Regular cardiac myocyte (primary cell): ENCODE measurements at places on chromosomes 11 and 22. TPM values are rescaled to one million over a fixed set of nuclear protein-coding genes. Genes with fewer than 3 reads are reported as not detected.

The LINC01488 gene
- total RNA-seq, result under 0.01 TPM in 1 of 2 replicates, not detected in the other

The TTC36 gene
- total RNA-seq, result 0.58 and 1.7 TPM in 2 replicates

The MS4A12 gene
- total RNA-seq, result not detected in 2 replicates

The UCP2 gene
- 0.56 and 0.77 TPM in 2 replicates for total RNA-seq

The CRYBA4 gene
- total RNA-seq, result not detected in 2 replicates

The NEFH gene
- under 0.01 and 1.7 TPM in 2 replicates for total RNA-seq

The UBQLN3 gene
- not detected in 2 replicates for total RNA-seq

The GGT5 gene
- total RNA-seq, result 7.1 and 9.9 TPM in 2 replicates

The LDLRAD3 gene
- total RNA-seq, result 6.3 and 18.9 TPM in 2 replicates

The CAPN5 gene
- total RNA-seq, result 10.4 and 12.5 TPM in 2 replicates

The OTOG gene
- total RNA-seq, result not detected in 2 replicates

The PRG3 gene
- total RNA-seq, result not detected in 2 replicates

The FAM181B gene
- total RNA-seq, result under 0.01 TPM in 1 of 2 replicates, not detected in the other

The DSCAML1 gene
- under 0.01 TPM in 1 of 2 replicates, not detected in the other for total RNA-seq

The GNAZ gene
- 0.96 and 1.4 TPM in 2 replicates for total RNA-seq

The TBX1 gene
- under 0.01 and 0.85 TPM in 2 replicates for total RNA-seq

The EED gene
- 18.0 and 28.0 TPM in 2 replicates for total RNA-seq

The ALX4 gene
- not detected in 2 replicates for total RNA-seq

The COX8A gene
- total RNA-seq, result 283 and 342 TPM in 2 replicates

The BRSK2 gene
- 0.56 and 0.58 TPM in 2 replicates for total RNA-seq

The PRR5L gene
- total RNA-seq, result 11.1 and 31.9 TPM in 2 replicates

The BEST1 gene
- total RNA-seq, result 0.96 and 9.9 TPM in 2 replicates

The TRIM29 gene
- not detected in 2 replicates for total RNA-seq

The OR2AG1 gene
- total RNA-seq, result not detected in 2 replicates

The CCDC89 gene
- 3.7 and 6.1 TPM in 2 replicates for total RNA-seq

The BLID gene
- total RNA-seq, result 9.8 and 20.0 TPM in 2 replicates

The GVQW3 gene
- 1.2 and 2.0 TPM in 2 replicates for total RNA-seq

The MPEG1 gene
- not detected in 2 replicates for total RNA-seq

The NUDT22 gene
- 61.7 and 73.2 TPM in 2 replicates for total RNA-seq

The TNNT3 gene
- total RNA-seq, result 0.56 TPM in 1 of 2 replicates, not detected in the other

The OR8A1 gene
- total RNA-seq, result not detected in 2 replicates

The MS4A6A gene
- not detected in 2 replicates for total RNA-seq

The OR5A1 gene
- total RNA-seq, result not detected in 2 replicates

The C11orf16 gene
- total RNA-seq, result not detected in 2 replicates

The IGLL1 gene
- not detected in 2 replicates for total RNA-seq
